Fibroblast of skin of back (primary cell): ENCODE measurements at places on chromosomes 2 and 18.

- DNase-seq = no peak
Measured at GRCh38 chr2:217372794-217373193, 512.9 kb upstream of the TNP1 start.

DNA sequence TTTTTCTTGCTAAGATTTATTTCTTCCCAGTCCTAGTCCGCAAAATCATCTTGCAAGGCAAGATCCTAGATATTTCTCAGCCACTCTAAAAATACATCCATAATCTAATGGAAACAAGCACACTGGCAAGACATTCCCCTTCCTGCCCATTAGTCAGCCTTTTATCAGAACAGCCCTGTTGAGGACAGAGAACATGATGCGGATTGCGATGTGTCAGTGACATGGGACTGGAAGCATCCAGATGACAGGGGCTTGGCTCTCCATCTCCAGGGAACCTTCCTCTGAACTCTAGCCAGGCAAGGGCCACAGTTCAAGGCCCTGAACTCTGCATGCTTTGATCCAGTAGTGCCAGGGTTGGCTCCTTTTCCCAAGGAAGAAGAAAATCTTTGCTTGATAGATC, 70.0 kb downstream of the VSNL1 start:
- peak; percentile 54 for DNase-seq

GRCh38 chr2:7270011-7270431, 352.8 kb downstream of the RNF144A start:
- no peak for DNase-seq

DNA sequence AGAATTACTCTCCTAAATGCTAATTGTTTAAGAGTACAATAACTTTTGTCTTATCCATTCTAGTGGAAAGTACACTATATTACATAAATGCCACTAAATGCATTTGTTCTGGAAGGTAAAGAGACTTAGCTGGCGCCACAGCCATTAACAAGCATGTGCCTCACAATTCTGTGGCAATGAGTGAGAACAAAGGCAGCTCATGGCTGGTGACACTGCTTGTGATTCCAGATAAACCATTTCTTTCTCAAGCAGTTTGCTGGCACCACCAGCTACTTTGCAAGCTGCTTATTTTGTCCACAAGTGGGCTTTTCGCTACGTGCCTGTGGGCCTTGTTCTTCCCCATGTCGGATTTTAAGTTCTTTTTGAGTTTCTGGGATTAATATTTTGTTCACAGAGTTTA, 147.6 kb upstream of the SMAD7 start:
- no peak for DNase-seq

DNA sequence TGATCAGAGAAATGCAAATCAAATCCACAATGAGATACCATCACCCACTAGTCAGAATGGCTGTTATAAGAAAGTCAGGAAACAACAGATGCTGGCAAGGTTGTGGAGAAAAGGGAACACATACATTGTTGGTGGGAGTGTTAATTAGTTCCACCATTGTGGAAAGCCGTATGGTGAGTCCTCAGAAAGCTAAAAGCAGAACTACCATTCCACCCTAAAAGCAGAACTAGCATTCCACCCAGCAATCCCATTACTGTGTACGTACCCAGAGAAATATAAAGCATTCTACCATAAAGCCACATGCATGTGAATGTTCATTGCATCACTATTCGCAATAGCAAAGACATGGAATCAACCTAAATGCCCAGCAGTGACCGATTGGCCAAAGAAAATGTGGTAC, 60.7 kb downstream of the ANKRD62 start:
- no peak for DNase-seq

GRCh38 chr2:120132190-120132589, 91.0 kb downstream of the TMEM185B start:
- peak; percentile 77 for DNase-seq

GRCh38 chr2:237309011-237309410, 105.0 kb downstream of the COL6A3 start:
- no peak for DNase-seq

GRCh38 chr18:13482618-13482945, 243.8 kb downstream of the FAM210A start:
- no peak for DNase-seq

GRCh38 chr2:62578803-62579640, 73.0 kb upstream of the TMEM17 start:
- DNase-seq = peak; percentile 56

DNA sequence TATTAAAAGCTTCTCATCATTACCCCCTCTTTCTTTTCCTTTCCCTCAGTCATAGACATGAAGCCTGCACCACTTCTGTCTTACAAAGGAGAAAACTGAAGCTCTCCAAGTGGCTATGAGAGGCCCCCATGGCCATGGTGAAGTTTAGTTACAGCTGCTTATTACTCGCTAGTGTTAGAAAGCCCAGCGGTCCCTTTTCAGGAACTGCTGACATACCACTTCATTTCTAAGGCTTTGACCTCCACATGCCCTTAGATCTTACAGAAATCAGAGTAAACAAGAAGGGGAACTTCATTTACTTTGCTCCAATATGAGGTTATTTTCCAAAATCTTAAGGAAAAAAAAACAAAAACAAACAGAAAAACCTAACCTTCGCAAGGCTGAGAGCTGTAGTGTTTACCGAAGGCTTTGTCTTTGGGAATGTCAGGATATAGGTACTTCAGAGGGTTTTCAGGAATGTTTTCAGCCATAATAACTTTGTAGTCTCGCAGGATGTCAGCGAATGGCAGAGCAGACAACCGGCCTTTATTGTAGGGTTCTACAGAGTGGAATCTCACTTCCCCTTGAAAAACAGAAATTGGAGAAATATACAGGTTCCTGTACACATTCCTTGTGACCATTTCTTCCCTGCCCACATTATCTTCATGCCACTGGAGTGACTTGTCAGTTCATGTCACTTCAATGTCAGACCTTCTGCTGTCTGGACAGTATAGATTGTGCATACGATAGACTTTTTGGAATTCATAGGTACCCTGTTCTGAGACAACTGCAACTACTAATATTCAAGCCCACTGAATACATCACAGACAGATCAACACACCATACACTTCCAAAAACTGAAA, 18.8 kb upstream of the STAT1 start:
- peak; percentile 52 for DNase-seq

DNA sequence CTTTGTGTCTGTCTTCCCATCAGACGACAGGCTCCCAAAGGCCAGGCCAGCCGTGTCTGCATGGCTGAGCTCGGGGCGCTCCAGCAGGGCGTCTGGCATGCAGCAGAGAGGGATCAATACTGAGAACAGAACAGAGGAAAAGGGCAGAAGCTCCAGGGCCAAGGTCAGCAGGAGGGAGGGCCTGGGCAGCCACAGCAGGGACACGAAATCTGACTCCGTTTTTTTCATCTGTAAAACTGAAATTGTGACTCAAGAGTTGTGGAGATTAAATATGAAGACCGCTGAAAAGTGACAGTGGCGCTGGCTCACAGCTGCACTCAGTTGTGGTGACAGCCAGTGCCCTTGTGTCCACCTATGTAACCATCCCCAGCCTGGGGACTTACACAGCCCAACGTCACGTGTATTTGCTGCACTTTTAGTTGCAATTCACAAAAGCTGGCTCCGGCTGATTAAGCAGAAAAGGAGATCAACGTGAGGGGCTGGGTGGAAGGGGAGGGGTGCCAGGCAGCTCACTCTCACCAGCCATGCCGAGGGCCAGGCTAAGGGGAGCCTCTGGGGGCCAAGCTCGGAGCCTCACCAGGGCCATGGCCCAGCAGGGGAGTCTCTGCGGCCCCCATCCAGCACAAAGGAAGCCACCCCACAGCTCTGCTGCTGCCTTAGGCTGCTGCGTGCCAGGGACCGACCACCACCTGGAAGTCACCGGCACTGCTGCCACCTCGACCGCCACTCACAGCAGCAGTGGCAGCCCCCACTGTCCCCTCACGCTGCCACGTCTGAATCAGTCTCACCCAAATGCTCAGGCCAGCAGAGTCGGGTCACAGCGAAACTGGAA, 74.7 kb downstream of the EIPR1 start:
- DNase-seq = no peak
